Left renal cortex interstitium (tissue), 4 donors: ENCODE measurements at places on chromosomes 5 and 9. TPM values are rescaled to one million over a fixed set of nuclear protein-coding genes. Genes with fewer than 3 reads are reported as not detected.

GRCh38 chr5:115977096-115977495 lies 14.8 kb downstream of the LVRN start:
- DNase-seq: no peak

DNA sequence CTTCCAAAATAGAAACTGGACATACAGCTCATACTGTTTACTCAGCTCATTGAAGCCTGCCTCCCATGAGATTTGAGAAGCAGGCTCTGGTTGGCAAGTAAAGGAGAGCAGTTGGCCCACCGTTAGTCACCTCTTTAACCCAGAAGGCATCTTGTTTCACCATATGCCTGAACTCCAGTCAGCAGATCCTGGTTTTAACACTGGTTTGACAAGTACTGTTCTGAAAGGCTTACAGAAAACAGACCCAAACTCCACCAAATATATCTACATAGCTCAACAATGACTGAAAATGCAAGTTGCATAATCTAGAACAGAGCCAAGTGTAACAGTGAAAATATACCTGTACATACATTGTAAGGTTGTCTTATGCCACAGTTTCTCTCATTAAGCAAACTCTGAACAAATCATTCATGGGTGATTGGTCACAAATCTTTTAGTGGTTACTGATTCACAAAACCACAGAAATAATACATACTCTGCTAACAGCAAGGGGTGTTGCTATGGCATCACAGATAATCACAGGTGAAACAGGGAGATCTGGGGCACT lies 198.8 kb downstream of the BNC2 start:
- no peak for DNase-seq

ZNF462 gene
- polyA plus RNA-seq: 18.9 TPM

IL12B gene
- not detected for polyA plus RNA-seq

GRCh38 chr5:72363166-72363802 lies 43.1 kb downstream of the PTCD2 start:
- DNase-seq: no peak

GRCh38 chr5:142600092-142600491 lies 85.8 kb downstream of the FGF1 start:
- no peak for DNase-seq

EIF4E1B gene
- 0.06 TPM for polyA plus RNA-seq

DNA sequence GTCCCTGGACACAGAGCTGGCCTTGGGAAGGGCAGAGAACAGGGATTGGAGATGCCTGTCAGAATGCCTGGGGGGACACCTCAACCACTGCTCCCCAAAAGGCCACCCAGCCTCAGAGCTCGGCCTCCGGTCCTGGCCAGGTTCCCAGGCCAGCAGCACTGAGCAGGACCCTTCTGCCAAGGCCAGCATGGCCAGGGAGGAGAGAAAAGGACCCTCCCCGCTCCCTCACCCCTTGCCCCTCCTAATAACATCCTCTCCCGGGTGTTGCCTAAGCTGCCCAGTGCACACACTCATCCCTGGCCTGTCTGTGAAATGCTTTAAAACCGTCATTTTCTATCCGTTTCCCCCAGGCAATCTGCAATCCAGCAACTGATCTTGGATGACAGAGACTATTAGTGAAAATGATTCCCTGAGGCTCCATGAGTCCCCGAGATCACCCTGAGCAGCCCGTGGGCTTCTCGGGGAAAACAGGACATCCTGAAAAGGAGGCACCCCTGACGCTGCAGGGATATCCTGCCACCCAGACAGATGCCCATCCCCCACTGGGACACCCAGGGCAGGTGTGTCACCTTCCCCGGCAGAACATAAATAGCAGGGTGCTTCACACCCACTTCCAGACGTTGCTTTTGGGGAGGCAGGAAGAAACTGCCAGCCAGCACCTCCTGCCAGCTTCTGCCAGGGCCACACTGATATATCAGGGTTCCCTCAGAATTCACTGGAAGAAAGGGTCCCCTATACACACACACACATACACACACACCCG lies 75.3 kb downstream of the ADAMTS2 start:
- no peak for DNase-seq

SLCO6A1 gene
- polyA plus RNA-seq: not detected

- no peak for DNase-seq
Measured at GRCh38 chr5:16413166-16413860, 52.3 kb downstream of the ZNF622 start.

GRCh38 chr5:150595466-150596031 lies 44.9 kb upstream of the SYNPO start:
- DNase-seq: no peak

- DNase-seq: no peak
Measured at GRCh38 chr9:137631345-137632229, 12.8 kb downstream of the EHMT1 start.
